ENCODE measurements at places on chromosomes 3 and 15.

DNA sequence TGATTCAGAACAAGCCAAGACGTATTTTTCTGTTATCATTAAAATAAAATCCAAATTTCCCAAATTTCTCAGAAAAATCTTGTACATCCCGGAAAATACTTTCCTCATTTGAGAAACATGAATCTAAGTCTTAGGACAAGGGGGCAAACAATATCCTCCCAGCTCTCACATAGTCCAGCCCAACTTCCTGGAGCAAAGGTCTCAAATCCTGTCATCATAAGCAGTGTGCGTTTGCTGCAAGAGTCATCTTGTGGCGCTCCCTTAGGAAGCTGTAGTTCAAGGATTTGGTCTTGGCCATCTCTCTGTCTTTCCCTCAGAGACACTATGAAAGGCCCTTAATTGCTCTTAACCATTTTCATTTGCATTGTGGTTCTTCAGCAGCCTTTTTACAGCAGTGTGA is 57.5 kb upstream of the GSK3B start:
- no peak for DNase-seq

DNA sequence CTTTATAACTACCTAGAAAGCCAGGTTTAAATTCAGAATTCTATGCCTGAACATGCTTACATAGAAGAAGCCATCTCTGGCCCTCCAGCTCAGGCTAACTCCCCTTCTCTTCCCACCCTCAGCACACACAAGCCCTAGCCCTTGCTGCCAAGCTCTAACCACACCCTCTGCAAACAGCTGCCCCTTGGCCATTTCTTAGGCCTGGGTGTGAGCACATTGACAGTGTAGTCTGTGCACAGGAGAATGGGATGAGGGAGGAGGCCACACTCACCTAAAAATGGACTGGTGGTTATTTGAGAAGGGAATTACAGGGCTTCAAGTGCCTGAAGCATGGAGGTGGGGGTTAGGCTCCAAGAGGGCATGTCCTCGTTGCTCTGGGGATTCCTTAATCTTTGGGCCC is 42.3 kb upstream of the SLC25A36 start:
- DNase-seq, result no peak

DNA sequence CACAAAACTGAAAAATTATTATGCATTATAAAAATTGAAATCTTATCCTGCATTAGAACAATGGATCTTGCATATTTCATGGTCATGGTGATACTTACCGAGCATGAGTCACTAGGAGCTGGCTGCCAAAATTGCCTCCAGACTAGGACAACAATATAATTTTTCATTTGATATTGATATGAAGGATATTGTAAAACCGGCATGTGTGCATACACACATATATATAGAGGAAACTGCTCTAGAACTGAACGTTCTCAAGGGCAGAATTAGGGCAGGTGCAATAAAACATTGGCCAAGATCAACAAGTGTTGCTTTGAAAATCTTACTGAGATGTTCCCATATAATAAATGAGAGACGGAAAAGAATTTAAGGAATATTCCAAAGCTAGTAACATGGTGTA is 319.4 kb upstream of the POU1F1 start:
- no peak for DNase-seq

- DNase-seq, result no peak
Observed at GRCh38 chr15:54120949-54121463, 142.8 kb downstream of the UNC13C start.

DNA sequence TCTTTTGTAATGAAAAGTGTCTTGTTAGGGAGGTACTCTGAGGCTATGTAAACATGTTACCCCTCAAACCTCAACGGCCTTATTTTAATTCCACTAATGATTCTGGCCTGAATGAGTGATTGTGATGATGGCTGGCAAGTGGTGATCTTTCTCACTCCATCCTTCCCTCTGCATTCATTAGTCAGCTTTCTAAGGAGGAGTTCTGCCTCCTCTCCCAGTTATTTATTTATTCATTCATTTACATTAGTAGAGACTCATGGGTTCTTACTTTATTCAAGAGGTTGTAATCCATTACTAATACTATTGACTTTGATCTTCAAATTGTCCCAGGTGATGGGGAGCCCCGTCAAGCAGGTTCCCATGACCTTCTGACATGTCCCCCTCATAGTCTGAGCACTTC is 35.3 kb downstream of the GNB5 start:
- DNase-seq, result no peak

- no peak for DNase-seq
Observed at GRCh38 chr3:188246905-188247304, 92.9 kb downstream of the LPP start.

GRCh38 chr3:153038367-153038766 is 123.7 kb upstream of the RAP2B start:
- no peak for DNase-seq

DNA sequence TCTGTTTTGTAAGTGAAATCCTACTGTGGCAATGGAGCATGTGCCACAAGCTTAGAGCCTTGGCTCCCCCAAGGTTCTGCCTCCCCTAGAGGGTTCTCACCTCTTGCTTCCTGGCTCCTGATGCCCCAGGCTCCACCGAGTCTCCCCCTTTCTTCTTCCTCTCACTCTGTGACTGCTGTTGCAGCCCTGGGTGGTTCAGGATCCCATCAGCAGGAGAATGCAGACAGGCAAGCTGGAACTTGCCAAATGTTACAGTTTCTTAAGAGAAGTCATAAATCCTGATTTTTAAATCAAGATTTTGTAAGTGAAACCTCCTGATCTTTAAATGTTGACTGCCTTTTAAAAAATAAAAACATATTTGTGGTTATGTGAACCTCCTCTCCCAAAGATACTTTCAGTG is 133.9 kb downstream of the CCNL1 start:
- no peak for DNase-seq

DNA sequence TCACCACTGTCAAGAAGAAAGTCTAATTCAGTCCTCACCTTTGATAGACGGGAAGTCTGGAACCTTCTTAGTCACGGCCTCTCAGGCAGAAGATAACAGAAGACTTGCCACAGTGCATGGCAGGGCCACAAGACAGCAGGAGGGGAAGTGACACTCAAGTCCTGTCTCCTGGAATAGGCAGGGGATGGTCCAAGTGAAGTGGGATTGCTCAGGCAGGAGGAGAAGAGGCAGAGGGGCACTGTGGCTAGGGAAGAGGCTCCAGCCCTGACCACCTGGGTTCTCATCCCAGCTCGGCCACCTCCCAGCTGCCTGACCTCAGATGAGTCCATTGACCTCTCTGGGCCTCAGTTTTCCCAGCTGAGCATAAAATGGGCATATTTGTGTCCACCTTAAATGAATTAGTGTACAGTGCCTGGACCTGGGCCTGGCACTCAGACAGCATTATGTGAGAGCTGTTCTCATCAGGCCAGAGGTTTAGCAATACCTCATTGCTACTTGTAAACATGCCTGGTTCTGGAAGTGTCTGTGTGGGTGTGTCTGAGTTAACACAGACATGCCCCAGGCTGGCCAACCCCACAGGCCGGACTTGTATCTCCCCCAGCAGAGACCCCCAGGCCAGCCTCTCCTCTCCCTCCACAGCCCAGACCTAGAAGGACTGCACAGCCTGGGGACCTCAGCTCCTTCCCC is 11.5 kb upstream of the PCSK6 start:
- no peak for DNase-seq

DNA sequence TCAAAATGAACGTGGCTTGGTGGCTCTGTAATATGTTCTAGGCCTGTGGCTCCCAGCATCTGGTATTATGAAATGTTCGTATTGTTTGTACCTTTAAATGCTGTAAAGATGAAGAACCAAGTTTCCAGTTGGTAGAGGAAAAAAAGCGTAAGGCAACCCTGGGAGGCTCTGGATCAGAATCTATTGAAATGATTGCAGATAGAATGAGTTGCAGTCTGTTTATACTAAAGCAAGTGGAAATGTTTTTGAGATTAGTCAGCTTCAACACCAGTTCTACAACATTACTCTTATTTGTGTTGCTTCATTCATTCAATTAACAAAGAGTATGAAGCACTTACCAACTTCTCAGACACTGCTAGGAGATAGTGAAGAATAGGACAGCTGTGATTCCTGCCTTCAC is 5.3 kb downstream of the ARL6IP5 start:
- no peak for DNase-seq

DNA sequence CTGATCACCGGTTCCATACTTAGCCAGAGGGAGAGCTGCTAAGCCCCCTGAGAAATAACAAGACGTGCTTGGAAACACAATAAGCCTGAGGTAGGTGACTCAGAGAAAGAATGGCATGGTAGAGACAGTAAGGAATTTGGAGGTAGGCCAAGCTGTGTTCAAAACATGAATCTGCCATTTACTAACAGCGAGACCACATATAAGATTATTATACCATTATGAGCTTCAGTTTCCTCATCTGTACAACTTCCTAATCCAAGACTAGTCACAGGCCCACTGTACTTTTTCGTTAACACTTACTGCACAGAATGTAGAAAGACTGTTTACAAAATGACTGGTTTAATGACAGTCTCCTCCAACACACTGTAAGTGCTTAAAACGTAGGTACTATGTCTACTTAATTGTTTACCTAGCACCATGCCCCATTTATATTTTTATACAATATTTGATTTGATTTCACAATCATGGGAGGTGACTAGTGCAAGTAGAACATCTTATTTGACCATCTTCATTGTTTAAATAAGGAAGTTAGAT is 25.7 kb downstream of the ATOSA start:
- DNase-seq, result no peak

- no peak for DNase-seq
Observed at GRCh38 chr3:13677272-13677671, 128.3 kb downstream of the FBLN2 start.

DNA sequence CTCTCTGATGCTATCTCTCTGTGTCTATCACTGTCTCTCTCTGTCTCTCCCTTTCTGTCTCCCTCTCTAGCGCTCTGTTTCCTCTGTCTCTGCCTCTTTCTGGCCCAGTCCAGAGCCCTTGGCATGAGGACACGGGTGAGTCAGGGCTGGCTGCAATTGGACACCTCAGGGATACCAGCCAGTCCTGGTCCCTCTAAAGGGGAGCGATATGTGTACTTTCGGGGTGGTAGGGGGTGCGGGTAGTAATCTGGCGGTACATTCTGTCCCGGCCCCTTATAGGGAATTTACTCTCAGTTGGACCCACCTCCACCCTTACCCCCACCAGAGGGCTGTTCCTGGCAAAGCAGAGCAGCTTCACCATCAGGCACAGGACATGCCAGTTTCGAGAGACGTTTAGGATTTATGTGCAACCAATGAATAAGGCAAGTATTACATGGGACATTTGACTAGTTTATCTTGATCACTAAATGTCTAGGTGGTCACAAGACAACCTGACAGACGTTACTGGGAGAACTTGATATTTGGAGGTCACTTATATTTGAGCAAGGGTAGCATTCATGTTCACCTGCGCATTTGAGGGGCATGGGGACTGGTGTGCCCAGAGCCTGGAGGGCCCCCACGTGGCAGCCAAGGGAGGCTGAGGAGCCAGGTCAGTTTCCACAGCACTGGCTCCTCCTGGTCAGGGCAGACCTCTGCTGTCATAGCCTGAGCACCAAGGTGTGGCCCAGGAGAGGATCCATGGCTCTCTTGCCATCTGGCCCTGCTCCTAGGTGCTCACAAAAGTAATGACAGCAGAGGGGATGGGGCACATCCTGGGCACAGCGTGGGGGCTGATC is 256.1 kb downstream of the PLCL2 start:
- DNase-seq, result no peak

DNA sequence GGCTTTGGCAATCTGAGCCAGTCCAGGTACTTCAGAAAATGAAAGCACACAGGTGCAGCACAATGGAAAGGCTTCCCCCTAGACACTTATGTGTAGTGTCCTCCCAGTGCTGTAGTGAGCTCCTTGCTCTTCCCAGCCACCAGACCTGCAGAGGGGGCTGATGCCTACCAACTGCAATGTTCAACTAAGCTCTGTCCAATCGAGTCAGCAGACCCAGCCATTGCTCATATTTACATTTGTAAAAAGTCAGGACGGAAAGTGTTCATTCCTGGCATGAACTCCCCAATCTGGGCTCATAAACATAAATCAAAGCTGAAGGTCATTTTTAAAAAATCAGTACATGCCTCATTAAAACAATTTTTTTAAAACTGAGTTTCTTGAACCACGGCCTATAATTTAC is 73.0 kb downstream of the FOXP1 start:
- DNase-seq, result no peak

GRCh38 chr3:12578742-12579141 is 21.9 kb downstream of the MKRN2 start:
- no peak for DNase-seq

GRCh38 chr3:62557450-62557849 is 184.1 kb upstream of the FEZF2 start:
- DNase-seq, result no peak

DNA sequence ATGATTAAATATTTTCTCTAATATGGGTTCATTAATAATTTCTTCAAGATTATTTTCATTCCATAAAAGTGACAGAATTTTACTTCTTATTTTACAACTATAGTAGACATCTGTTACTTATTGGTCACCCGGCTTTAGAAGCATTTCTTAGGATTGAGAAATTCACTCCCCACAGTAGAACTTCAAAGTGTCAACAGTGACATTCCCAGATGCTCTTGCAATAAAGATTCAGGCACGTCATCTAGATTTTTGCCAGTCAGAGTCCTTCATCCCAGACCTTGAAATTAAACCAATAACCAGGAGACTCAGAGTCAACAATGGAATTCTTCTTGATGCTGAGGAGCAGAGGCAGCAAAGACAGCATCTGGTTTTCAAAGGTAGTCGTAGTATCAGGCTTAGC is 190.8 kb downstream of the VGLL3 start:
- DNase-seq, result no peak
